MG63 (cell line): ENCODE measurements at places on chromosomes 11 and 22. TPM values are rescaled to one million over a fixed set of nuclear protein-coding genes. Genes with fewer than 3 reads are reported as not detected.
A peak's percentile ranks its signal among the peaks of the same experiment; 100 is the strongest.

DNA sequence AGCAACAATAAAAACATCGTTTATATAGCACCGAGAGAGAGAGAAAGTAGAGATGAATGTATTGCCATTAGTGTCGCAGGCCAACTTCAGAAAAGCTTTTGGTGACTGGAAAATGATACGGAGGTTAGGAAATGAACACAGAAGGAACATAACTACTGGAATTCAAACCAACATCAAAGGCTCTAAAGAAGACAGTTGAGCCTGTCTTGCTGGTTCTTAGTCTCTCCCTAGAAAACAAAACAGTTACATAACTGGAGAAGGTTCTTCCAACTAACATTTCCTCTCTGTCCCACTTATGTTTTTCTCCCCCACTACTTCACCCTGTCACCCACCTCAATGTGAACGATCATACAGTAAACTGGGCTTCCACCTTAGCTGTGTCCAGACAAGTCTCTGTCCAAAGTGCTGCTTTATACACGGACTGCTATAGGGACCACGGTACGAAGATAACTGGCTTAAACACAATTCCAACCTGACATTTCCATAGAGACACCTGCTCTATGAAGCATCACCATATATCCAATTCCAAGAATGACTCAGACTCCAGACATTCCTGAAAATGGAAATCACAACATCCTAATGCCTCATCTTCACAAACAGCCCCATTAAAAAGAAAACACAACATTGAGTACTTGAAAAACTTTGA lies 85.2 kb upstream of the ARHGAP32 start:
- DNase-seq, result no peak

- DNase-seq, result no peak
Measured at GRCh38 chr11:116882386-116882785, 45.0 kb upstream of the APOA1 start.

- DNase-seq, result no peak
Measured at GRCh38 chr22:42300259-42301076, 30.0 kb upstream of the TCF20 start.

DNA sequence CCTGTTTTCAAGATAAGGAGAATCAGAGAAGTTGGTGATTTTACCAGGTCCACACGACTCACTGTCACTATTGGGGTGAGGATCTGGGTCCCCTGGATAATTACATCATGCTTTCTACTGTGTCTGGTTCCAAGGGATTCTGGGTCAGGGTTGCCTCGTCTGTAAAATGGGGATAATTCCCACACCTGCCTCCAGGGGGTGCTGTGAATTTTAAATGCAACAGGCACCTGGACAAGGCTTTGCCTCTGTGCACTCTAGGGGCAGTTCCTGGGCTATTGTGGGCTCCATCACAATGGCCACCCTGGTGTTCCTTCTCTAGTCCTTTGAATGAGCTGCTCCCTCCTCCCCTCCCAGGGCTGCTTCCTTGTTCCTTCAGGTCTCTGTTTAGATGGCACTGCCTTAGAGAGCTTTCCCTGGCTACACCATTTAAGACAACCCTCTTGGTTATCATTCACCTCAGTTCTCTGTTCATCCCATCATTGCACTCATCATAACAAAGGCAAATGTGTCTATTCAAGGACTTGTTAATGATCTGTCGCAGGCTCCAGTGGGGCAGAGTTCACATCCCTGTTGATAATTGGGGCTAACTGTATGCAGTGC lies 178.6 kb downstream of the MIAT start:
- DNase-seq, result peak; percentile 32

- DNase-seq, result peak; percentile 26
Measured at GRCh38 chr11:123235117-123235655, 40.1 kb upstream of the CLMP start.

DNA sequence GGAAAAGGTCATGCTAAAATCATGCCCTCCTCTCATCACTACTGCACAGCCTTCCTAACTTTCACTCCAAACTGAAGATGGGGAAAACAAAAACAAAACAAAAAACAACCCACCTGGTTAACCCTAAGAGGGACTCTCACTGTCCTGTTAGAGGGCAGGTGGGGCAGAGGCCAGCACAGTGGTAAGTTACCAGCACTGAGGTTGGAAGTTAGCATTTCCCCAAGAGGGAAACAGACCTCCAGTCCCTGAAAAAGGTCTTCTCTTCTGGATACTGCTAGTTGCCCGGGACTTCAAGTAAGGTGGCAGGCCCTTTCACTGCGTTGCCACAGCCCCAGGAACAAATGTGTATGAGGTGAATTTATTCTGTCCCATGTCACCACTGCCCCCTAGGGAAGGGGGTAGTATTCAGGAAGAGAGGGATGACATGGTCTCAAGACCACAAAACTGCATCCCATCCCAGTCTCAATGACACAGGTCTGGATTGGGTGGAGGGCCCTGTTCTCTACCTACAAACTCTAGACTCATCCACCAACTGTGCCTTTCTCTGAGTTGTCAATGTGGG lies 792 bp upstream of the ADAMTS8 start:
- DNase-seq, result no peak

GRCh38 chr11:31810779-31811647 lies at the start of gene PAX6:
TSS of gene PAX6 (minus strand) at chr11:31811322. CDS start at chr11:31806411, 4,911 bp downstream.
- peak; percentile 96 for DNase-seq

GRCh38 chr11:27830206-27830605 lies 130.0 kb upstream of the BDNF start:
- no peak for DNase-seq

GRCh38 chr11:11253497-11253896 lies 99.6 kb downstream of the CSNK2A3 start:
- no peak for DNase-seq

DNA sequence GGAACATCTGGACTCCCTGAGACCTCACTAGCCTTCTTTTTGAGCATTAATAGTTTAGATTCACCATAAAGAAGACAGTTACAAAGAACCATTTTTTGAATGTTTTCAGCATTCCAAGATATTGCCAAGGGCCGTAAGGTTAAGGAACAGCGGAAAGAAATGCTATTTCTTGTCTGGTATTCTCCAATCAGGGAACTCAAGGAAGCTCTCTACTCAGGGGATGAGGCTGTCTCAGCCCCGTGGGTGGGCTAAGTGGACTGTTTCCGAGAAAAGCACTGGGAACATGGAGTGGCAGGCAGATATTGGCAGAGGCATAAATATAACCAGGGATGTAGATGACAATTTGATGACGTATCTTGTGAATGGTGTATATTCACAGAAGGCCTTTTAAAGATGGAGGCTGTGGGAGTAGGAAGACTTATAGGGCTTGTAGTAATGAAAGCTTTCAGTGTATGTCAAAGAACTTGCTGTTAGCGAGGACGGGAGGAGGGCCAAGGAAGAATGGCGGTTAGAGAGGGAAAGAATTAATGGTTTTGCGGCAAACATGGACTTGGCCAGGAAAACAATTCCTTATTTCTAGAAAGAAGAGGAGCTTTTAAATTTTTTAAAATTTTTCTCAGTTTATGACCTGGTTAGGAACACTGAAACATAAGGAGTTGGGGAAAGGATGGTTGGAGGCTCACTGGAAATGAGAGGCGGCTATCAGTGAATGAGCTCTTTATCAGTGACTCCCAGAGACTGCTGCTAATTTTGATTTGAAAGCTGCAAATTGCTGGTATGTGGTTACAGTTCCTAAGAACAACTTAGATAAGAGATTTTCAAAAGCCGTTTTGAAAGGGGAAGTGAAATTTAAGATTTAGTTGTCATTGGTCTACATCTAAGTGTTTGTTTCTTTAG lies 64.6 kb downstream of the ST3GAL4 start:
- DNase-seq, result no peak

DNA sequence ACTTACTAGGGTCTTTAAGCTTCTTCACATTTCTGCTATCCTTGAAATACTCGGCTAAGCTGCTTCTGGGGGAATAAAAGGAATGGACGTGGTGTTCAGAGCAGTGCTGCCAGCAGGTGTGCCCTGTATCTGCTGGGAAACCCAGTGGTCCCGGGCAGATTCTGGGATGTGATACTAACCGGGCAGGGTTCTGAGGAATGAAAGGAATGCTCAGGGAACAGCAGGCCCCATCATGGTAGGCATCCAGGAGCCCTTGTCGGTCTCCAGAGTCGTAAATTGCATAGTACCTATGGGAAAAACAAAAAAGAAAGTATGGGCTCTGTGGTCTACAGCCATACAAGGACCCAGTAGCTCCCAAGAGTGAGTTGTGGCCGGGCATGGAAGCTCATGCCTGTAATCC lies 4.5 kb upstream of the TMEM223 start:
- DNase-seq, result no peak

GRCh38 chr22:41862530-41863266 lies 29.8 kb downstream of the SREBF2 start:
- DNase-seq, result no peak

DNA sequence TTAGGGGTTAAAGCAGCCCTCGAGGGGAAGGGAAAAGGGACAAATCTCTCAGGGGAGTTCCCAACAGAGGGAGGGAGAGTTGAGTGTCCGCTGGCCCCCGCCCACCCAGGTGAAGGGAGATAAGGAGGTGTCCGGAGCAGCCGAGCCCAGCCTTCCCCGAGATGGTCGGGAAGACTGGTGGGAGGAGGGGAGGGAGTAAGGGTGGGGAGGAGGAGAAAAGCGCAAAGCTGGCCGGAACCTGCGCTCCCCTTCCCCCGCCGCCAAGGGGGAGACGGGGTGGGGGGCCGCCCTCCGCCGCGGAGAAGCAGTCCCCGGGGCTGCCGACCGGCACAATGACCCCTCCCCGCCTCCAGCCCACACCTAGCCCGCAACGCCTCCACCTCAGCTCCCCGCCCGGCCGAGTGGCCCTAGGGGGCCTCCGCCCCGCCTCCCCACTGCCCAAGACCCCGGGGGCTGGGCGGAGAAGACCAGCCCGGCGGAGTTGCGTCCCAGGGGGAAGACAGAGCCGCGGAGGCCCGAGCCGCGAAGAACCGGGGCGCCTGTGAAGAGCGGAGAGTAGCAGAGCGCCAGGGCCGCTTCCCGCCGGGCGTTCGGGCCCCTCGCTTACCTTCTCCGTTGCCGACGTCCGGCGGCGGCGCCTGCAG lies 479 bp downstream of the RSF1 start:
- DNase-seq, result peak; percentile 53

DNA sequence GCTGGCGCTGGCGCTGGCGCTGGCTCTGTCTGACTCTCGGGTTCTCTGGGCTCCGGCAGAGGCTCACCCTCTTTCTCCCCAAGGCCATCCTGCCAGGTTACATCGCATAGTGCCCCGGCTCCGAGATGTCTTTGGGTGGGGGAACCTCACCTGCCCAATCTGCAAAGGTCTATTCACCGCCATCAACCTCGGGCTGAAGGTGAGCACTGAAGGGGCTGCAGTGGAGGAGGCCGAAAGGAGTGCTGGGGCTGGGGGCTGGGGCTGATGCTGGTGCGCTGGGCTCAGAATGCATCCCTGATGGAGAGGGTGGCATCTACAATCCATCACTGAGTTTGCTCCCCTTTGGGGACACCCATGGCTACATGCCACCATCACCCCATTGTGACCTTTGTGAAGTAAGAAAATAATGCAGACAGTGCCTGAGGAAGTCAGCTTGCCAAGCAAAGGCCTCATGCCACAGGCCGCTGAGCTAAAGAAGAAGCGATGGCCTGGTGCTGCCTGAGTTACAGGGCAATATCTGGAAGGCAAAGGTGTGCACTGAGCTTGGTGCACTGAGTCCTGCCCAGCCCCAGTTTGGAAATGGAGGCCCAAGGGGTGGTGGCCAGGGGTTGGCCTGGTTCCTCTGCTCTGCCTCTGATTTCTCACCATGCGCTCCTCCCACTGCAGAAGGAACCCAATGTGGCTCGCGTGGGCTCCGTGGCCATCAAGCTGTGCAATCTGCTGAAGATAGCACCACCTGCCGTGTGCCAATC lies 620 bp downstream of the SMPD1 start:
- DNase-seq, result no peak

TMEM86A gene
- 0.05 and 0.40 TPM in 2 replicates for total RNA-seq

OR51E2 gene
- 0.23 and 3.5 TPM in 2 replicates for total RNA-seq

SELENOH gene
- total RNA-seq, result 147 and 154 TPM in 2 replicates
